ENCODE measurements at places on chromosomes 13 and 19. TPM values are rescaled to one million over a fixed set of nuclear protein-coding genes. Genes with fewer than 3 reads are reported as not detected.

The LILRB3 gene
- total RNA-seq = 1.2 TPM

DNA sequence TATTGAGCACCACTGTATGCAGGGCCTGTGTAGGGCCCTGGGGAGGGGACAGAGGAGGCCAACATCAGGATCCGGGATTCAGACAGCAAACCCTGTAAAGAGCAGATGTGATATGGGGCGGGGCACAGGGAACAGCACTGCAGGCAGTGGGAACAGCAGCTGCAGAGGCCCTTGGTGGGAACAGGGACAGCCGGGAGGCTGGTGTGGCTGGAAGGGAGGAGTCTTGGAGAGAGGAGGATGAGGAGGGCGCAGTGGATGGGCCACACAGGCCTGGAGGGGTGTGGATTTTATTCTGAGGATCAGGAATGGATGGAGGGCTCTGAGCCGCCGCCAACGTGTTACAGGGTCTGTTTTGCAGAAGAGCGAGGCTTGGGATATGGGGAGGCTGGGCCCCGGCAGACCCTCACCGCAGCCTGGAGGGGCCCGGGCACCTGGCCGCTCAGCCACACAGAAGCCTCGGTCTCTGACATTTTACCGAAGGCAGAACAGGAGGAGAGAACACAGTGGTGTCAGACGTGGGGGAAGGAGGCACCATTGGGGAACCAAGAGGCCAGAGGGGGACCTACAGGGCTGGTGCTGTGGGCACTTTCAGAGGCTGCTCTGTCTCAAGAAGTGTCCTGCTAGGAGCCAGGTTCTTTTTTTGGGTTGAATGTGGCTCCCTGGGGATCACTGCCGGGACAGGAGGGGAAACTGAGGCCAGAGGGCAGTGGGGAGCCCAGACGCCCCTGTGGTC is 6.9 kb downstream of the EFNA2 start:
- no peak for DNase-seq
- no peaks in the 10 kb centered on the region for H3K36me3 ChIP-seq
- no peak overlapping the region for H3K4me3 ChIP-seq
- H3K27me3 ChIP-seq = peaks cover 19% of the 10 kb centered on the region
- no peaks in the 10 kb centered on the region for H3K4me1 ChIP-seq
- H3K27ac ChIP-seq = no peak overlapping the region

GRCh38 chr13:32476021-32476731 is 48.2 kb upstream of the N4BP2L1 start:
- no peak overlapping the region for H3K27ac ChIP-seq
- H3K4me3 ChIP-seq = no peak overlapping the region
- no peaks in the 10 kb centered on the region for H3K4me1 ChIP-seq
- H3K27me3 ChIP-seq = no peaks in the 10 kb centered on the region
- no peak for DNase-seq
- H3K36me3 ChIP-seq = peaks cover 8% of the 10 kb centered on the region

The LYPD5 gene
- 0.80 TPM for total RNA-seq

GRCh38 chr13:20160306-20161274 is at the start of gene GJA3:
TSS of gene GJA3 (minus strand) at chr13:20161052. CDS start at chr13:20143288, 17,764 bp downstream.
- no peak within 1 kb of the TSS for H3K4me3 ChIP-seq
- peak; percentile 76 for DNase-seq
- peaks cover 6% of the 10 kb centered on the region for H3K4me1 ChIP-seq
- peaks cover 20% of the 10 kb centered on the region for H3K27me3 ChIP-seq

DNA sequence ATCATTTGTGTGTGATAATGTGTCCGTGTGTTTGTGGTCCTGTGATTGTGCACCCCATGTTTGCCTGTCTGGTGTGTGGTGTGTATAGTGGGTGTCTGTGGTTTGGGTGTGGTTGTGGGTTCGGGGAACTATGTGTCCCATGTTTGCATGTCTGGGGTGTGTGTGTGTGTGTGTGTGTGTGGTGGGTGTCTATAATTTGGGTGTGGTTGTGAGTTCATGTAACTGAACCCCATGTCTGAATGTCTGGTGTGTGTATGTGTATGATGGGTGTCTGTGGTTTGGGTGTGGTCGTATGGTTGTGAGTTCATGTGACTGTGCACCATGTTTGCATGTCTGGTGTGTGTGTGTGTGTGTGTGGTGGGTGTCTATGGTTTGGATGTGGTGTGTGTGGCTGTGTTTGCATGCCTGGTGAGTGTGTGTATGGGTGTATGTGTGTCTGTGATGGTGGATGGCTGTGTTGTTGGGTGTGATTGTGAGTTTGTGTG is 11.1 kb upstream of the NFIX start:
- H3K27me3 ChIP-seq = peaks cover 7% of the 10 kb centered on the region
- H3K36me3 ChIP-seq = no peaks in the 10 kb centered on the region
- peaks cover 28% of the 10 kb centered on the region for H3K4me1 ChIP-seq

The KLK4 gene
- not detected for total RNA-seq

GRCh38 chr19:45130888-45131615 is 29.7 kb downstream of the NKPD1 start:
- H3K4me1 ChIP-seq = no peaks in the 10 kb centered on the region
- H3K4me3 ChIP-seq = no peak overlapping the region
- no peaks in the 10 kb centered on the region for H3K36me3 ChIP-seq
- no peak for DNase-seq

DNA sequence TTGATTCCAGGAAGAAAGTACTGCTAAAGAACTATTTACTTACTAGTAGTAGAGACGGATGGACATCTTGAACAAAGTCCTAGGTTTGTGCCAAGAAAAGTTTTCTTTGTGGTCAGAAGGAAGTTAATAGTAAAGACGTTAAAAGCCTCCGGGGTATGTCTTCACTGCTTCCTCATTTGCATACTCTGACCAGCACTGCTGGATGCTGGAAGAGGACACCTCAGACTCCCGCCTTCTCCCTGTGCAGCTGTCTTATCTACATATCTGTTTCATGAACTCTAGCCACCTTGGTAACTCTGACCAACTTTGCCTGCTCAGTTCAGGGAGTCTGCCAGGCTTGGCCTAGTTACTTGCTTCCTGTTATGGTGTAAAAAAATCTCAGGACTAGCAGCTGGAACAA is 1109.1 kb upstream of the MIR17HG start:
- no peaks in the 10 kb centered on the region for H3K27me3 ChIP-seq
- no peaks in the 10 kb centered on the region for H3K4me1 ChIP-seq
- H3K27ac ChIP-seq = no peak overlapping the region

The ZNF536 gene
- total RNA-seq = not detected

The C2CD4C gene
- total RNA-seq = not detected

The ZNF737 gene
- 12.5 TPM for total RNA-seq

- H3K4me1 ChIP-seq = peaks cover 53% of the 10 kb centered on the region
- DNase-seq = no peak
- H3K36me3 ChIP-seq = peaks cover 38% of the 10 kb centered on the region
- no peak overlapping the region for H3K4me3 ChIP-seq
- H3K27ac ChIP-seq = no peak overlapping the region
Observed at GRCh38 chr19:32349724-32350470, 4.5 kb downstream of the ZNF507 start.

DNA sequence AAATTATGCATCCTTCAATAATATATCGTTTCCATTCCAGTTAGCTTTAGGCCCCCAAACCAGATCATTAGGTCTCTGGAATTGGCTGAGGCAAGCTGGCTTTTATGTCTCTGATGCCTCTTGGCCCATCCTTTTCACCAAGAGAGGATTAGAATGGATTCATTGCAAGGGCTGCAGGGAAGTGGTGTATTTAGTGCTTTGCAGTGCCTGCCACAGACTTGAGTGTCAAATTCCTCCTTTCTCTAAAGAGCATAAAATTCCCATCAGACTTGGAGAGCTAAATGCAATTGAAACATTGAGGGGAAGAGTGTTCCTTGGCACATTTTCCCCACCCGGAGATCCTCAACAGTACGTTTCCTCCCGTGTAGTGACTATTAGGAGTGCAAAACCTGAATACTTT is 302.6 kb downstream of the ATP8A2 start:
- DNase-seq = no peak
- no peaks in the 10 kb centered on the region for H3K36me3 ChIP-seq
- H3K4me3 ChIP-seq = no peak overlapping the region
- H3K27me3 ChIP-seq = no peaks in the 10 kb centered on the region
- H3K27ac ChIP-seq = no peak overlapping the region
- no peaks in the 10 kb centered on the region for H3K4me1 ChIP-seq

GRCh38 chr13:77583581-77583980 is 48.1 kb downstream of the SCEL start:
- H3K27ac ChIP-seq = no peak overlapping the region
- no peaks in the 10 kb centered on the region for H3K4me1 ChIP-seq
- H3K4me3 ChIP-seq = no peak overlapping the region
- H3K27me3 ChIP-seq = no peaks in the 10 kb centered on the region

The STOML3 gene
- not detected for total RNA-seq

DNA sequence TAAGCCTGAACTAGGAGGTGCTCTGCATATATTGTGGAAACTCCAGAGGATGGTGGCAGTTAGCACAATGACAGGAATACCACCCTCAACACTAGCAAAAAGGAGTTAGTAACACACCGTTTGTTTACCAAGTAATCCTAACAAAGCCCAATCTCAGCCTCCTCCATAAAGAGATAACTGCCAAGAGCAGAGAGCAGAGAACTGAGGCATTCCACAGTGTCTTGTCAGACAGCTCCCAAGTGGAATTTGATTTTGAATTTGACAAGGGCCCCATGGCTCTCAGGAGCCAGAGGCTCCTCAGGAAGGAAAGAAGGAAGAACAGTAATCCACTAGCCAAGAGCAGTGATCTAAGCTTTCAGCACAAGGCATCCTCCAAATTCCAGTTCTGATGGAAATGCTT is 298.6 kb downstream of the DCLK1 start:
- no peaks in the 10 kb centered on the region for H3K27me3 ChIP-seq
- no peaks in the 10 kb centered on the region for H3K36me3 ChIP-seq
- DNase-seq = no peak

GRCh38 chr13:42883771-42884467 is 102.5 kb downstream of the FAM216B start:
- H3K36me3 ChIP-seq = no peaks in the 10 kb centered on the region
- no peak overlapping the region for H3K27ac ChIP-seq
- no peaks in the 10 kb centered on the region for H3K4me1 ChIP-seq
- DNase-seq = no peak
- no peak overlapping the region for H3K4me3 ChIP-seq

DNA sequence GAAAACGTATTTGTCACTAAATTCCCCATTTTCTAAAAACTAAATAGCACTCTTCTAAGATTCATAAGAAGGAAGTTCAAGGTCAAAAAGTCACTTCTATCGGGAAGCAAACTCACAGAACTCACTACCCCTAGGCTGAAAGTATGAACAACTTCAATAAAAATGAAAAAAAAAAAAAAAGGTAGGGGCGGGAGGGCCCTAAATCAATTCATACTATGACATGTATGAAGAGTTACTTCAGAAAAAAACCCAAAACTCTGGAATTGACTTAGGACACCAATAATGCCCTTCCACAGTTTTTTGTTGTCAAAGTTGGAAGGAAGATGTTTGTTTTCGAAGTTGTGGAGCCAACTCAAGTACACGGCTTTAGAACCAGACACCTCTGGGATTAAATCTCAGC is 1.1 kb downstream of the SUCLA2 start:
- no peaks in the 10 kb centered on the region for H3K27me3 ChIP-seq
- peak overlapping the region; percentile 94 for H3K4me3 ChIP-seq
- H3K4me1 ChIP-seq = peaks cover 16% of the 10 kb centered on the region

- H3K4me3 ChIP-seq = no peak overlapping the region
- no peaks in the 10 kb centered on the region for H3K27me3 ChIP-seq
- H3K4me1 ChIP-seq = no peaks in the 10 kb centered on the region
- no peak overlapping the region for H3K27ac ChIP-seq
- DNase-seq = no peak
- no peaks in the 10 kb centered on the region for H3K36me3 ChIP-seq
Observed at GRCh38 chr13:112603641-112604225, 15.8 kb upstream of the TUBGCP3 start.

DNA sequence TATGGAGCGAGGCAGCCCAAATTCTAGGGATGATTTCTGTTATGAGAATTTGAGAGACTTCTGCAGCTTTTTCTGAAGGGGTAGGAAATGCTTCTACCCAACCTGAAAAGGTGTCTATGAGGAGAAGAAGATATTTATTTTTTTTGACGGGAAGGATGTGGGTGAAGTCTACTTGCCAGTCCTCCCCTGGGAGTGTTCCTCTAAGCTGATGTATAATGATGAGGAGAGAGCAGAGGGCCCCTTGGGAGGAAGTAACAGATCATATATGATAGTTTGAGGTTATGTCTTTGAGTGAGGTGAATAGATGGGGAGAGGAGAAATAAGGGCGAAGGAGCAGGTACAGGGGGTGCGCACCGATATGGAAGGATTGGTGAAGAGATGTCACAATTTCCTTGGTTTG is 910.6 kb upstream of the SLITRK5 start:
- no peak overlapping the region for H3K4me3 ChIP-seq
- no peak overlapping the region for H3K27ac ChIP-seq

All from CD8-positive, alpha-beta memory T cell (primary cell).